ENCODE measurements at places on chromosomes 7 and 10. TPM values are rescaled to one million over a fixed set of nuclear protein-coding genes. Genes with fewer than 3 reads are reported as not detected.

GPR37 gene
- polyA plus RNA-seq = not detected

STAM gene
- 62.2 TPM for polyA plus RNA-seq

KDM7A gene
- 5.2 TPM for polyA plus RNA-seq

EEPD1 gene
- 21.1 TPM for polyA plus RNA-seq

MPLKIP gene
- 18.4 TPM for polyA plus RNA-seq

NKX2-3 gene
- polyA plus RNA-seq = not detected

LANCL2 gene
- polyA plus RNA-seq = 27.2 TPM

VWC2 gene
- 0.67 TPM for polyA plus RNA-seq

FAM20C gene
- polyA plus RNA-seq = 10.9 TPM

TBC1D12 gene
- 32.4 TPM for polyA plus RNA-seq

ANKRD30A gene
- polyA plus RNA-seq = not detected

PRKCQ gene
- polyA plus RNA-seq = 2.2 TPM

GNAI1 gene
- polyA plus RNA-seq = 250 TPM

DNTT gene
- polyA plus RNA-seq = not detected

TACR2 gene
- polyA plus RNA-seq = 1.7 TPM

GRID2IP gene
- 1.2 TPM for polyA plus RNA-seq

TSC22D4 gene
- polyA plus RNA-seq = 2.3 TPM

MAPK8 gene
- polyA plus RNA-seq = 12.5 TPM

ADAM12 gene
- polyA plus RNA-seq = 1.7 TPM

FXYD4 gene
- not detected for polyA plus RNA-seq

SLC16A12 gene
- polyA plus RNA-seq = not detected

SLC29A4 gene
- polyA plus RNA-seq = 1.1 TPM

ITIH5 gene
- not detected for polyA plus RNA-seq

MORN4 gene
- polyA plus RNA-seq = 47.9 TPM

CHRM2 gene
- polyA plus RNA-seq = 0.87 TPM

MYH16 gene
- polyA plus RNA-seq = not detected

SYNPO2L gene
- not detected for polyA plus RNA-seq

MALRD1 gene
- 4.6 TPM for polyA plus RNA-seq

LIPJ gene
- not detected for polyA plus RNA-seq

CFAP46 gene
- not detected for polyA plus RNA-seq

PRPS1L1 gene
- not detected for polyA plus RNA-seq

MYL10 gene
- not detected for polyA plus RNA-seq

HELLS gene
- not detected for polyA plus RNA-seq

OR2A12 gene
- polyA plus RNA-seq = not detected

PTF1A gene
- polyA plus RNA-seq = not detected

JCAD gene
- polyA plus RNA-seq = 11.6 TPM

AZGP1 gene
- not detected for polyA plus RNA-seq

SAP25 gene
- not detected for polyA plus RNA-seq

KLLN gene
- polyA plus RNA-seq = 0.99 TPM
